Omental fat pad (tissue), 4 donors: ENCODE measurements at places on chromosomes 13 and 19. TPM values are rescaled to one million over a fixed set of nuclear protein-coding genes. Genes with fewer than 3 reads are reported as not detected.

The PSG11 gene
- not detected for total RNA-seq

The CYP4F11 gene
- 1.4 TPM for total RNA-seq

The ZNF865 gene
- 3.7 TPM for total RNA-seq

The KRTDAP gene
- not detected for total RNA-seq

The CGB5 gene
- not detected for total RNA-seq

The ANGPTL4 gene
- 271 TPM for total RNA-seq

The HSPB6 gene
- 145 TPM for total RNA-seq

The ACER1 gene
- total RNA-seq: not detected

The ANKRD24 gene
- 0.95 TPM for total RNA-seq

The PIK3R2 gene
- total RNA-seq: 6.3 TPM

The FPR1 gene
- total RNA-seq: 60.7 TPM

The ZFP82 gene
- total RNA-seq: 3.9 TPM

The ZNF723 gene
- total RNA-seq: not detected

The KL gene
- 20.3 TPM for total RNA-seq

The LILRB1 gene
- total RNA-seq: 6.0 TPM

The KCNN1 gene
- 0.88 TPM for total RNA-seq

The FUT3 gene
- not detected for total RNA-seq

The ZSCAN5A gene
- 7.2 TPM for total RNA-seq

The NCCRP1 gene
- not detected for total RNA-seq

The PRR22 gene
- 0.75 TPM for total RNA-seq

The OR10H1 gene
- not detected for total RNA-seq

The TYROBP gene
- 199 TPM for total RNA-seq

The CILP2 gene
- 0.28 TPM for total RNA-seq

The LYPD3 gene
- total RNA-seq: not detected

The PSG2 gene
- total RNA-seq: not detected

The PMIS2 gene
- total RNA-seq: not detected

The ZNF573 gene
- total RNA-seq: 17.5 TPM

The VASP gene
- total RNA-seq: 47.0 TPM

The SYNGR4 gene
- not detected for total RNA-seq

The TTC9B gene
- not detected for total RNA-seq

The C13orf42 gene
- total RNA-seq: not detected
